GM12892 (cell line): ENCODE measurements at places on chromosomes 3 and 15.

DNA sequence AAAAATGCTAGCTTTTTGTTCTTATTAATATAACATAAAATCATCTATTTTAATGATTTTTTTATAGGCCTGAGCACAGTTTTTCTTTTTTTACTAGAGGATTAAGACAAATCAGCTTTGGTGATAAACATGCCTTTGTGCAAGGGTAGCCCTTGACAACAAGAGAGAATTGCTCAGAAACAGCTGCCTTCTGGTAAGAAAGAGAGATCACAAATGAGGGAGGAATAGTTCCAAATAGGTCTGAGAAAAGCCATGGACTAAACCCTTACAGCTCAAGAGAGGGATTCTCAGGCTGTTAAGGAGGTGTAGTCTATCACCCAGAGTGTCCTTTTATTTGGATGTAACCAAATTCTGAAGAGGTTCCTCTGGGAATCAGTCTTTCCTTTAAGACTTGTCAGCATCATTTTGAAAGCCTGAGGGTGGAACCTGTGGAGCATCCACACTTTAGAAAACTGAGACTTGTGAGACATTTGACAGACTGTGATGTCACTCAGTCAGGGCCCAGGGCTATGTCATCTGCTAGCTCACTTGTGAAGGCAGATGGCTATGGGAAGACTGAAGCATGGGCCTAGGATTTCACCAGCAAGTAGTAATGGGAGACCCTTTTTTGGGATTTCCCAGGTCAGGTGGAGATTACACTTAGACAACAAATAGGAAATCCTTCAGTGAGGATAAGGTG, 102.9 kb upstream of the KCNAB1 start:
- DNase-seq = no peak

- DNase-seq = no peak
Observed at GRCh38 chr3:22175947-22176346, 424.9 kb upstream of the ZNF385D start.

- no peak for DNase-seq
Observed at GRCh38 chr3:122665226-122665786, 15.3 kb upstream of the PARP14 start.

- DNase-seq = no peak
Observed at GRCh38 chr3:124779116-124779515, 48.9 kb downstream of the UMPS start.

DNA sequence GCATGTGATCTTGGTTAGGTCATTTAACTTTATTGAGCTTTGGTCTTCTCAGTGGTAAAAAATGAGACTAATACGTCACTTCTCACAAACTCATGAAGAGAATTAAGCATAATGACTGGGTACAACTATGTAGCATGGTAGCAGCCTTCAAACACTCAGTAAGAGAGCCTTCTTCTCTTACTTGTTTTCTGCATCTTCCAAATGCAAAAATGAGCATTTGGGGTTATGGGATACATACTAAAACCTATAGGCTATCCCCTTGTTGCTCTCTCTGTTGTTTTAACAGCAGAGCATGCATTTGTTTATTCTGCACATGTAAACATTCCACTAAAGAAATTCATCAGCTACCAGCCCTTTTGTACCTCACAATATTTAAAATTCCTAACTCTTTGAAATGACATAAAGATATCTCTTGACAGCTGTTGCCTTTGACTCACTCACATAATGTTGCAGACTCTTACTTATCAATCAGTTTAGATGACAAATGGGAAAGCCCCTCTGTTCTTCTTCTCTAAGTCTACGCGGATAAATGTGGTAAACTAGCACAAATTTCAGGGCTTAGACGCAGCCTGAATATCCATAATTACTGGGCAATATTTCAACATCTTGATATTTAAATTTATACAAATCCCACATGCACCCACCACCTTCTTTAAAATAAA, 327.3 kb upstream of the SATB1 start:
- no peak for DNase-seq

DNA sequence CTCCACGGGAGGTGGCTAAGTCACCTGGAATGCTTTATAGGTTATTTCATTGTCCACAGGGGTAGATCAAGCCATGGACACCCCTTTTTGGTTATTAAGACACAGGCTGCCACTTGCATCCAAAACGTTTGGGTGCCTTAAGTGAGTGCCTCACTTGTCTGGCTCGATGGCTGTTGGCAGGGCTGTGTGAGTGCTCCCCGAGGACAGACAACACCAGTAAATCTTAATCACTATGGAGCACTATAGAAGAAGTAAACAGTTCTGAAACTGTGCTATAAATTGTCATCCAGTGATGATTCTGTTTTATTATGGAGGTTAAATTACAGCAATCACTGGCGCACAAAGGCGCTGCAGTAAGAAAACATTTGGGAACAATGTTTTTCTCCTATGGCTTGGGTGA, 215.5 kb downstream of the CACNA2D3 start:
- DNase-seq = no peak

DNA sequence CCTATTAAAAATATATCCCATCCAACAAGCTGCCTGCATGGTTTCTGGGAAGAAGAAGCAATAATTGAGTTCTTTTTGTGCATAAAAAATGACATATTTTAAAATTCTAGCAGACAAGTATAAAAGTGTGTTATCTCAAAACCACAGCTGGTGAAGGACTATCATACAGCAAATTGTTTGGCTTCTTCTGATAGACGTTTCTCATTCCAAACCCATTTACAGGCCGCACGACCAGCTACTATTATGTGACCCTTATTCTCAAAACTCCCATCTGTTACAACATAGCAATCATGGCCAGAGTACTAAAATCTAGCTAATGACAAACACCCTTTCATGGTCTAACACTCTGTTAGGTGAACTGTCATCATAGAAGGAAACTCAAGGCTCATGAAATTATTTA, 21.7 kb downstream of the ETFA start:
- DNase-seq = no peak

GRCh38 chr15:25780479-25781255, 82.5 kb downstream of the ATP10A start:
- no peak for DNase-seq
